ENCODE measurements at places on chromosomes 6 and 20.

- DNase-seq = no peak
Observed at GRCh38 chr20:21577551-21577950, 63.7 kb upstream of the NKX2-2 start.

DNA sequence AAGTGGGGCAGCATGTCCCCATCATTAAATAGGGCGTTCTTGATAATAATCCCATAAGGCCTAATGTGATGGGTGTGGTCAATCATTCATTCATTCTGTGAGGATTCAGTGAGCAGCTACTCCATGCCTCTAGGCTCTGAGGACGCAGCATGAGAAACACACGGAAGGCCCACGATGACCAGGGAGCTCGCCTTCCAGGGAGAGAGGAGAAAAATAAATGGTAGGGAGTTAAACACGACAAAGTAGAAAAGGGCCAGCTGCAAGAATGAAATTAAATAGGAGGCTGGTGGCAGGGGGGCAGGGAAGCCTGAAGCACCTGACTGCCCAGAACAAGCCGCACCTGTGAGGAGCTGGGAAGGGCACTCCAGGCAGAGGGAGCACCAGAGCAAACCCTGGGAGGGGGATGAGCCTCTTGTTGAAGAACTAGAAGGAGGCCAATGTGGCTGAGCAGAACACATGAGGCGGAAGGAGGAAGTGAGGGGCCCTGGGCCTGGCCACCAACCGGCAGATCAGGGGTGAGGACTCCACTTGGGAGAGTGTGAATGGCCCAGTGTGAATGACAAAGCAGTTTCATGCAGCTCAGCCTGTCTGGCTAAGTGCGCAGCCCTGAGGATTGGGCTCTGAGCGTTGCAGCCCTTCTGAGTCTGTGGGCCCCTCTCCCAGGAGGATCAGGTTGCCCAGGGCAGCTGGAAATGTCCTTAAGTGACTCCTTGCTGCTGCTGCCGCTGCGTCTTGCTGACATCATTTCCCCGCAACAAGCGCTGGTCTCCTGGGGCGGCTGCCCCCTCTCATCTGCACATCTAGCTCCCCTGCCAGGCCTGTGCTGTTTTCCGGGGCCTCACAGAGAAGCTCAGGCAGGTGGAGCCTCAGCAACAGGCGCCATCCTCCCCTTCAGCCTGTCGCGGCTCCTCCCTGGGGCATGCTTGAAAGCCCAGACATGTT is 99.9 kb downstream of the CDH26 start:
- DNase-seq = no peak

- no peak for DNase-seq
Observed at GRCh38 chr6:158911746-158912480, 88.1 kb downstream of the RSPH3 start.

GRCh38 chr6:122801397-122801796 is 12.3 kb downstream of the SMPDL3A start:
- DNase-seq = no peak

- no peak for DNase-seq
Observed at GRCh38 chr6:26486358-26486757, 13.7 kb upstream of the BTN1A1 start.

DNA sequence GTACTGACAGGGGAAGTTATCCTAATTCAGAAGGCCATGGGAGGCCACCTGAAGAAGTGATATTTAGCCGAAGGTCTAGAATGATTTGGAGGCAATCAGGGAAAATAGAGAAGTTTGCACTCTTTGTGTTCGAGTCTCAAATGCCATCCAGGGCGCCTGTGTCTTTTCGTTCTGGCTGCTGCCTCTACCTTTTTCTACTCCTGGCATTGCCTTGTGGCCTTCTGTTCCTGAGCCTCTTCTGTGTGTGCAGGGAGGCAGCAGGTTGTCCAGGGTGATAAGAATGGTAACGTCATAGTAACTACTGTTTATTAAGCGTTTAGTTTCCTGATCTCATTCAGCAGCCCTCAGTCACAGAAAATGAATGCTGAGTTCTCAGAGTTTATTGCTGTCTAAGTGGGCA is 252.1 kb downstream of the FARS2 start:
- DNase-seq = peak; percentile 11

GRCh38 chr6:168784426-168784825 is 343.4 kb downstream of the SMOC2 start:
- DNase-seq = no peak

GRCh38 chr20:62952373-62952967 is at the start of gene SLC17A9:
Gene SLC17A9 (plus strand): TSS chr20:62952709. CDS start chr20:62952831, 122 bp downstream.
- no peak for DNase-seq

DNA sequence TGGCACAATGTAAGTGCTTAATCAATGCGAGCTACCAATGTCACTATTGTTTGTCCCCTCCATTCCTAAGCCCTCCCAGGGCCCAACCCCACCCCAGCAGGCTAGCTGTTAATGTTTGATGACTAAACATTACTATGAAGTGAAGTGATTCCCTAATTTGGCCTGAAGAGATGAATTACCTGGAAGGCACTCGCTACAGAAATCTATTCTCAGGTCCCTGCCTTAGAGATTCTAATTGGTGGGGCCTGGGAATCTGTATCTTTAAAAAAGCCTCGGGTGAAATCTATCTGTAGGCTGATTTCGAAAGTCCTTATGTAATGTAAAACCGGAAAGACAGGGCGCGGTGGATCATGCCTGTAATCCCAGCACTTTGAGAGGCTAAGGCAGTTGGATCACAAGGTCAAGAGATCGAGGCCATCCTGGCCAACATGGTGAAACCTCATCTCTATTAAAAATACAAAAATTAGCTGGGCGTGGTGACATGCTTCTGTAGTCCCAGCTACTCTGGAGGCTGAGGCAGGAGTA is 16.9 kb upstream of the SNAI1 start:
- DNase-seq = no peak

GRCh38 chr6:1917626-1918371 is 308.1 kb downstream of the FOXC1 start:
- DNase-seq = no peak

- no peak for DNase-seq
Observed at GRCh38 chr6:5179917-5180316, 80.8 kb downstream of the LYRM4 start.

DNA sequence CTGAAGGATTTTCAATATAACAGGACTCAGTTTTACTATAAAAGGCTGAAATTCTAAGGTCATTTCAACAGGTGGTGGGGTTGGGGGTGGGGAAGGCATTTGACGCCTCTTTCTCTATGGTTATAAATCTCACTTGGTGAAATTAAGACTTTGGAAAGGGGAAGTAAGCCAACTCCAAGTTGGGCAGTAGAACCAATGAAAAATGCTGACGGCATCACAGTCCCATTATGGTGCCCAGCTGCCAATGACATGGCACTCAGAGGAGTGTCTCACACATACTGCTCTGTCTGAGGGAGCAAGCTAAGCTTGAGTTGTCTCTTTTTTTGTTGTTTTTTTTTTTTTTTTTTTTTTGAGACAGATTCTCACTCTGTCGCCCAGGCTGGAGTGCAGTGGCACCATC is 4.7 kb downstream of the SLC16A10 start:
- DNase-seq = no peak

GRCh38 chr6:148419430-148419829 is 76.8 kb downstream of the SASH1 start:
- DNase-seq = no peak

- no peak for DNase-seq
Observed at GRCh38 chr20:10731190-10731965, 57.6 kb upstream of the JAG1 start.

DNA sequence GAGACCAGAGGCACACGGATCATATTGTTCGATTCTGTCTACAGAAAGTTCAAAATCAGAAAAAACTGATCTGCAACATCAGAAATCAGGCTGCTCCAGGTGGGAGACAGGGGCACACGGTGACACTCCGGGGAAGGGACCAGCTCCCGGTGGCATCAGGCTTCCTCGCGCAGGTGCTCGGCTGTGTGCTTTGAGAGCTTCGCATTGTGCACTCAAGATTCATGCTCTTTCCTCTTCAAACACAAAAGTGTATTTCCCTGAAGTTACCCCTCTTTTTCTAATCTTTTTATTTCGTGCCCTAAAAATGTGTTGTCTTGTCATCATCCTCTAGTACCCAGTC is 108.1 kb downstream of the DLL1 start:
- DNase-seq = no peak

GRCh38 chr6:98146656-98147055 is 687.7 kb upstream of the POU3F2 start:
- no peak for DNase-seq

DNA sequence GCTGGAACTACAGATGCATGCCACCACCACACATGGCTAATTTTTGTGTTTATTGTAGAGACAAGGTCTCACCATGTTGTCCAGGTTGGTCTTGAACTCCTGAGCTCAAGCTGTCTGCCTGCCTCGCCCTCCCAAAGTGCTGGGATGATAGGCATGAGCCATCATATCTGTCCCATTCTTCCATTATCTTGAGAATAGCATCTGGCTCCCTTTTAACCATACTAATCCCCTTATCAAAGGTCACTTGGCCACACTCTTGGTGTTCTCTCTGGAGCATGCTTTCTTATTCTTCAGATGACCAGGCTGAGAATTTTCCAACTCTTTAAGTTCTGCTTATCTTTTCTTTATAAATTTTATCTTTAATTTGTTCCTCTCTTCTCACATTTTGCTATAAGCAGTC is 15.9 kb upstream of the TRERF1 start:
- no peak for DNase-seq

DNA sequence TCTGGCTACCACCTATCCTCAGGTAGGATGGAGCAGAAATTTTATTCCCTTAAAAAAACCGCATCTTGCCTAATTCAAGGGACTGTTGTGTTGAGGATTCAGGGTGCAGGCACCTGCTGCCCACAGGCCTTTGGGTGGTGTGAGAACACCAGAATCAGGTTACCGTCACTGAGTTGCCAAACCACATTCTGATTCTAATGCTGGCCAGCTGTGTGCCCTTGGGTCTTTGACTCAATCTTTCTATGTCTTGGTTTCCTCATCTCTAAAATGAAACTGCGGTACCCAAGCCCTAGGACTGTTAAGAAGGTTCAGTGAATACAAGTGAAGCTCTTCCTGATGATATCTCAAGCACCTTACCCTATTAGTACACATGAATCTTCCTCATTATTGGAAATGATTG is 827.3 kb downstream of the DHX35 start:
- no peak for DNase-seq

DNA sequence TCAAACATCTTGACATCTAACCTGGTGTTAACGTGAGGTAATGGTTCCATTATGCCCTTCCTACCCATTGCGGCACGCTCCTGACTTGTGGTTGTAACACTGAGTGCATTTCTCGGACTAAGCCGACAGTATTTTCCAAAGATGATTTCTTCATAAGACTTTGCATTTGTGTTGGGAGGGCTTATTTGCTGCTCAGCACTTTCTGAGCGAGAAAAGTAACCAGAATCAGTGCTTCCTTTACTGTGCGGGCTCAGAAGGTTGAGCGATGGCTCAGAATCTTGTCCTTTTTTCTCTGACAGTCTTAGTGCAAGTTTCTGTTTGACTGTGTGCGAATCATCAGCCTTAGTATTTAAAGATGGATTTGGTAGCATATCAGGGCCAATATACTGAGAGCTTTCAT is 171.7 kb downstream of the HIVEP2 start:
- no peak for DNase-seq

DNA sequence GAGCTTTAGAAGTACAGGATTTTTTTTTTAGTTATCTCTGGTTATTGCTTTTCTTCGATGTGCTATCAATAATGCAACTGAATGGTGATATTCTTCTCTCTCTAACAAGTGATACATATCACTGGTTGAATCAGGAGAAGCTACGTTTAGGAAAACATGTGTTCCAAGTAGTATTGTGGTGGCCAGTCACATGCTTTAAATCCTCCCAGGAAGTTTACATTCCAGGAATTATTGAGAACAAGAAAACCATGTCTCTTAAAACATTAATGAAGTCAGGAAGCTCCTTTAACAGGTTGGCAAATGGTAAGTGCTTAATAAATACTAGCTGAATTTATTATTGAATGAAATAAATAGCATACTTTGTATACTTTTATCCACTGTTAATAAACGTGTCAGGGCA is 371.1 kb downstream of the BCKDHB start:
- DNase-seq = no peak

DNA sequence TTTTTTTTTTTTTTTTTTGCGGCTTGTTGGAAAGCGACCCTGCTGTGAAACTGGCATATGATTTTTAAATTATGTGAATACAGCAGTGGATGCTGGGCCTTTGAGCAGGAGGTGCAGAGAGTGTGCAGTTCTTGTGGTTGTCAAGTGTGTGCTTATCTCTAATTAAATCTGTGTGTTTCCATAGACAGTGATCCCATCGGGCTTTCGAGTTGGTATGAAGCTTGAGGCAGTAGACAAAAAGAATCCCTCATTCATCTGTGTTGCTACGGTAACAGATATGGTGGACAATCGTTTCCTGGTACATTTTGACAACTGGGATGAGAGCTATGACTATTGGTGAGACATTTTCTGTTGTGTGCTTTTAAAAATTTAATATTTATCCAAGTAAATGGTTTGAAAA is 52.4 kb downstream of the L3MBTL3 start:
- no peak for DNase-seq

GRCh38 chr6:46062991-46063390 is 47.3 kb upstream of the CLIC5 start:
- no peak for DNase-seq

- DNase-seq = no peak
Observed at GRCh38 chr6:8391934-8392333, 43.4 kb downstream of the SLC35B3 start.

GRCh38 chr6:11215773-11216172 is 16.7 kb downstream of the NEDD9 start:
- DNase-seq = no peak

All from NCI-H748 treated with DMSO at 0.1 percent for 48 hours (cell line).